ENCODE measurements at places on chromosomes 12 and 14.

DNA sequence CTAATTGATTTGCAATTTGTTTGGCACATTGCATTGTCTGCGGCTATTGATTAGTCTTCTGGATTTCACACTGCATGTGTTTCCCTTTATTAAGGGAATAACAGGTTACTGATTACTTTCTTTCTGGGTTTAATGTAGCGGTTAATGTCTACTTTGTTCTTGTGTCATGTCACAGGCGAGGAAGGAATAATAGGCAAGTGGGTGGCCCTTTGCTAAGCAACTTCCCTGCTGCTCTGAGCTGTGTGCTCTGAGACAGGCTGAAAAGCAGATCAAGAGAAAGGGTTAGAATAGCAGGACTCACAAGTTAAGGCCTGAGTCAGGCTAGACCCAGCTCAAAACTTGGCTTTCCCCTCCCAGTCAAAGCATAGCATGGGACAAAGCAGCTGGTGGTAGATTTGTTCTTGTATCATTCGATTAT is 77.2 kb downstream of the NKX2-1 start:
- DNase-seq = no peak

DNA sequence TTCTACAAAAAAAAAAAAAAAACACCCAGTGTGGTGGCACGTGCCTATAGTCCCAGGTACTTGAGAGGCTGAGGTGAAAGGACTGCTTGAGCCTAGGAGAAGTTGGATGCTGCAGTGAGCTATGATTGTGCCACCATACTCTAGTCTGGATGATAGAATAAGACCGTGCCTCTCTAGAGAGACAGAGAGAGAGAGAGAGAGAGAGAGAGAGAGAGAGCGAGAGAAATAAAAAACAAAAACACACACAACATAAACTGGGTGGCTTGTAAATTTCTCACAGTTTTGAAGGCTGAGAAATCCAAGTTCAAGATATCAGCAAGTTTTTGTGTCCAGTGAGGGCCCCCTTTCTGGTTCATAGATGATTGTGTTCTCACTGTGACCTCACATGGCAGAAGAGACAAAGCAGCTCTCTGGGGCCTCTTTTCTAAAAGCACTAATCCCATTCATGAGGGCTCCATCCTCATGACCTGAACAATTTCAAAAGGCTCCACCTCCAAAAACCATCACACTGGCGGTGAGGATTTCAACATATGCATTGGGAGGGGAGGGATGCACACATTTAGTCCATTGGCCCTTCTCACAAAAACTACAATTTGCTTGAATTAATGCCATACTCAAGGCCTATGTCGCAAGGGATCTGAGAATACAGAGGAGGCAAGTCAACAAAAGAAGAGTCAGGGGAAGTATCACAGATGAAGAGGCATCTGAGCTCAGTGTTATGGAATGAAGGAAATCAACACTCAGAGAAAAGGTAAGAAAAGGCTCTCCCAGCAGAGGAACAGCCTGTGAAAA is 94.9 kb downstream of the PPM1H start:
- no peak for DNase-seq

DNA sequence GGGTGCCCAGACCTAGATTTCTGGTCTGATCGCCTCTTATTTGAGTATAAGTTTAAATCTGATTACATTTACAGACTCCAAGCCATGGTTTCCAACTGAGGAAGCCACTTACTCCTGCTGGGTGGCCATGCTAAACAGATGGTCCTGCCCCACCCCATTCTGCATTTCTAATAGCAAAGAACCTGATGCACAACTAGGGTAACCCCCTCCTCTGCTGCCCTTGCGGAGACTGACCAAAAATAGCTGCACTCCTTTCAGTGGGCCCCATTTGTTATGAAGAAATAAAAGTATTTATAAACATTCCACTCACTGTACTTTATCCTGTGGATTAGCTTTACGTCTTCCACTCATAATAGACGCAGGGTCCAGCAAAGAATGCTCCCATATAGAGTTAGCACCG is 6.8 kb downstream of the GIT2 start:
- DNase-seq = no peak

GRCh38 chr12:59737725-59738463 is 142.1 kb downstream of the SLC16A7 start:
- no peak for DNase-seq

DNA sequence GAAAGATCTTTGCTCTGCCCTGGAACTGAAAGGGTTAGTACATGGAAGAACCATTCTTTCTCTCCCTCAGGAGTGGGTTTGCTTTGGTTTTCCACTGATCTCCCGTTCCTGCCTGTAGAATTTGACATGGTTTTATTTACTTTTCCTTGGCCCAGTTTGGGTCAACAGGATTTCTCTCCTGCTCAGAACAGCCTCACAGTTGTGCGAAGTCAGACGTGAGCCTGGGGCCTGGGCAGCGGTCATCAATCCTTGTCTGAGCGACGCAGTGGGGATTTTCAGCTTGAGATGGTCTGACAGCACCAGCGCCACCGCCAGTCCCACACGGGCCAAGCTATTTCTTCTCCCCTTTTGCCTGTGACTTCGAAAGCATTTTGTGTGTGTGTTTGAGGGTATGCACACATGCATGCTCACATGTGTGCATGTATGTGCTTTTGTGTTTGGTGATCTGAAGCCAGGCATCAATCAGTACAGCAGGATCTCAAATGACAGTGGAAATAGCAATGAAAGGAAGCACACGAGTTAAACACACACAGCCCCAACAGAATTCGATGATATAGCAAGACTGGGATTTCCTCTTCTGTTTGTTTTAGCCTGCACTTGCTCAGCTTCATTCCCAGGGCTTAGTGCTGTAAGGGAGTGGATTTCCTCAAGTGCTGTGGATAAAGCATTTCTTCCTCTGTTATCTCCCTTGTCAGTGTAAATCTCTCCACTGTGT is 58.3 kb downstream of the SMOC1 start:
- peak; percentile 77 for DNase-seq
